ENCODE measurements at places on chromosomes 2 and 18. TPM values are rescaled to one million over a fixed set of nuclear protein-coding genes. Genes with fewer than 3 reads are reported as not detected.

DNA sequence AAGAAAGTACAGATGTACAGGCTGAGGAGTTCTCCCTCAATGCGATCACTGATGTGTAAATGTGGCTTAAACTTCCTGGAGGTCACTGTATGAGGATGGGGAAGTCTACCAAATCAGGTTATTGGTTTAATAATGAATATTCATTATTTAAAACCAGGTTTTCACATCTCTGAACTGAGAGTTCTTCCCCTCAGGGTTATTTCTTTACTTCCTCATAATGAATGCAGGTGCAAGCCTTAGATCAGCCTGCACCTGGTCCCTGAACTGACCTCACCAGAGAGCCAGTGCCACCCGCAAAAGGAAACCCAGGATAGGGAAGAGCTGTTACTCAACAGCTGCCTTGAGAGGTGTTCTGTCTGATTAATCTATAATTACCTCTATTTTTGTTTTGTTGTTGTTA, 369.0 kb downstream of the EPHA4 start:
- no peak for DNase-seq

GRCh38 chr18:3816610-3817363, 366.8 kb downstream of the TGIF1 start:
- no peak for DNase-seq

DNA sequence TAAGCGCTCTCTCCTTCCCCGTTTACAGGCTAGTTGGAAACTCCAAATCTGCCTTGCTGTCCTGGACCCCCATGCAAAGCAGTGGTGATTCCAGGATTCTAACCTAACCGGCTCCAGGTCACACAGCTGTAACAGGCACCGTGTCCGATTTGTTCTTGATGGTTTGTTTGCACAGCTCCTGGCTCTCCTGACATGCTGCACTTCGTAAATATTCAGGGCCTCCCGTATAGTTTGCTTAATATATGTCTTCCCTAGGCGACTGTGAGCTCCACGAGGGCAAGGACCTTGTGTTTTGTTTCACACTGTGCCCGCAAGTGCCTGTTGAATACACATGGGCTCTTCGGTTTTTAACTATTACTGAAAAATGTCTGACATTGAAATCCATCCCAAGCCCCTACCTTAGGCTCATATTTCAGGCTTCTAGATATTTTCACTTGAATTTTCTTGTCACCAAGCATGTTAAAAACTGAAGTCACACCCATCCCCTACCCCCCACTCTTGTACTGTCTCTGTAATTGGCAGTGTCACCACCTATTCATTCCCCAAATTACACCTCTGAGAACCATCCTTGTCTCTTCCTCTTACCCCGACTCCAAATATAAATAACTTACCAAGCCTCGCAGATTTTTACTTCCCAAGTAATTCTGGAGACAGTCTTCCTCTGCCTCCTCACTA, 1.0 kb upstream of the PUM2 start:
- DNase-seq, result no peak

Gene KCNIP3
- 7.3 TPM for total RNA-seq
